ENCODE measurements at places on chromosomes 3 and 15.
A peak's percentile ranks its signal among the peaks of the same experiment; 100 is the strongest.

DNA sequence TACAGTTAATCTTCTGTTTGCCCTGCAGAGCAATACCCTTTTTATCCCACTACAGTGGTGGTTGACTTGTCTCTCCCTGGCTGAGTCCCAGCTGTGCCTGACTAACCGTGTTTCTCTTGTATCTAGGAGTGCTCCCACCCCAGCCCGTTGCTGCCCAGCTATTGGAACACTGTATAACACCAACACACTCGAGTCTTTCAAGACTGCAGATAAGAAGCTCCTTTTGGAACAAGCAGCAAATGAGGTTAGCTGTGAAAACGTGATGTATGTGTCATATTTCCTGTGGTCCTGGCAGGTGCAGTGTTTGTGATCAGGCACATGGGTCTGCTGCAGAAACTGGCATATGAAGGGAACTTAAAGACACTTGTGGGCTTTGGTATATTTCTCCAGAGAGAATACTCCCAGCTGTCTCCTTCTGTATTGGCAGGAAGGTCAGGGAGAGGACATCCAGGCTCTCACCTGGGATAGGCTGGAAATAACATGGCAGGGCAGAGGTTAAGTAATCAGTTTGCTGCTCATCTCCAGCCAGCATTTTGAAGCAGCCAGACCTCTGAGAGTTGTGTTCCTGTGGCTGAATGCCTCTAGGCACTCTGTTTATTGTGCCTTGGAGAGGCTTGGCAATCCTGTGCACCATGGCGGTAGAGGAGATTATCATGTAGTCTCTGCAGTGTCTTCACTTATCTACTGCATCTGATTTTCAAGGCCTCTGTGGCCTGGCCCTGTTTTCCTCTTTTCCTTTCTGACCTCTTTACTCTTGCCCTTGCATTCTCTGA, 34.8 kb downstream of the ATG7 start:
- peaks cover 65% of the 10 kb centered on the region for H3K36me3 ChIP-seq
- no peaks in the 10 kb centered on the region for H3K27me3 ChIP-seq
- H3K4me1 ChIP-seq: peaks cover 9% of the 10 kb centered on the region
- H3K27ac ChIP-seq: peak overlapping the region; percentile 13

DNA sequence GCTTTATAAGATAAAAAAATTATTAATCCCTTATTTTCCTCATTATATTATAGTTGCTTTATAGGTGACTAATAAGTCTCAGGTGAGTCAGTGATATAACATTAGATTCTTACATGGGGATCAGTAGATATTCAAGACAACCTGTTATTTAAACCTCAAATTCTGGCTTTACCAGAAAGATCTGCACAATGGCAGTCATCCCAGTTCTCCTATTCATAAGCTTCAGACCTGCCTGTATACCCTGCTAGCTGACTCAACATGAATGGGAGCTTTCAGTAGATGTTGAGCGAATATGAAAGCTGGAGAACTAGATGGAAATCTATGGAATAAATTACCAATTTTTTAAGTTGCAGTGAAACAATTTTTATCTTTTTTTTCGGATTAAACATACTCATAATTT, 20.5 kb upstream of the CCDC54 start:
- H3K4me1 ChIP-seq: no peaks in the 10 kb centered on the region
- no peak overlapping the region for H3K4me3 ChIP-seq
- no peak for DNase-seq

GRCh38 chr15:75091814-75092213, 68.4 kb downstream of the PPCDC start:
- H3K27me3 ChIP-seq: no peaks in the 10 kb centered on the region
- no peaks in the 10 kb centered on the region for H3K4me1 ChIP-seq
- DNase-seq: no peak
- no peak overlapping the region for H3K27ac ChIP-seq
- H3K36me3 ChIP-seq: no peaks in the 10 kb centered on the region

DNA sequence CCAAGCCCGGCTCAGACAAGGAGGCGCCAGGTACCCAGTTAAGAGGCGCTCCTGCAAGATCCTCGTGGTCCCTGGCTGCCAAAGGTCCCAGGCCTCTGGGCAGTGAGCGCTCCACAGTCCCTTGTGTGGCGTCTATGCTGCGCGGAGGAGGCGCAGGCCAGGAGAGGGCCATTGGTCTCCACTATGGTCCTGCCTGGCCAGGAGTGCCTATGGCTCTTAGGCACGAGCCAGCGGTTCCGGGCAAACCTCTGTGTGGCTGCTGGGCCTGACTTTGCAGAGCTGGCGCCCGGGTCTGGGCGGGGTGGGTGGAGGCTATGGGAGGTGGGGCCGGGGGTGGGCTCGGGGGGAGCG, 660 bp upstream of the ADAMTSL3 start:
- DNase-seq: no peak
- no peak overlapping the region for H3K4me3 ChIP-seq
- H3K4me1 ChIP-seq: no peaks in the 10 kb centered on the region
- H3K36me3 ChIP-seq: no peaks in the 10 kb centered on the region
- H3K27me3 ChIP-seq: peaks cover 16% of the 10 kb centered on the region

GRCh38 chr3:131975047-131975446, 59.8 kb downstream of the CPNE4 start:
- no peaks in the 10 kb centered on the region for H3K27me3 ChIP-seq
- no peaks in the 10 kb centered on the region for H3K36me3 ChIP-seq
- no peak overlapping the region for H3K27ac ChIP-seq
- H3K4me1 ChIP-seq: no peaks in the 10 kb centered on the region
- H3K4me3 ChIP-seq: no peak overlapping the region

DNA sequence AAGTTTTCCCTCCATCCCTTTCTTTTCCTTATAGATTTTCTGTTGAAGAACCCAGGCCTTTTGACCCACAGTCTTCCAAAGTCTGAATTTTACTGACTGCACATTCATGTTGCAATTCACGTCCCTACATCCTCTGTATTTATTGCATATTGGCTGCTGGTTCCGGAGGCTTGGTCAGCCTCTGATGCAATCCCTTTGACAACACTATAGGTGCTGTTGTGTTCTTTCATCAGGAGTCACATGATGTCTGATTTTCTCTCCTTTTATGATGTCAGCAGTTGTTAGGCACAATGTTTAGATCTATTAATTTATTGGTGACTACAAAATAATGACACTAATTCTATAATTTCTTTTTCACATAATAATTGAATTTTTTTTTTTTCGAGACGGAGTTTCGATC, 8.7 kb downstream of the CYP1A1 start:
- DNase-seq: no peak
- H3K4me3 ChIP-seq: no peak overlapping the region
- no peaks in the 10 kb centered on the region for H3K27me3 ChIP-seq
- no peaks in the 10 kb centered on the region for H3K36me3 ChIP-seq
- no peak overlapping the region for H3K27ac ChIP-seq
- no peaks in the 10 kb centered on the region for H3K4me1 ChIP-seq

DNA sequence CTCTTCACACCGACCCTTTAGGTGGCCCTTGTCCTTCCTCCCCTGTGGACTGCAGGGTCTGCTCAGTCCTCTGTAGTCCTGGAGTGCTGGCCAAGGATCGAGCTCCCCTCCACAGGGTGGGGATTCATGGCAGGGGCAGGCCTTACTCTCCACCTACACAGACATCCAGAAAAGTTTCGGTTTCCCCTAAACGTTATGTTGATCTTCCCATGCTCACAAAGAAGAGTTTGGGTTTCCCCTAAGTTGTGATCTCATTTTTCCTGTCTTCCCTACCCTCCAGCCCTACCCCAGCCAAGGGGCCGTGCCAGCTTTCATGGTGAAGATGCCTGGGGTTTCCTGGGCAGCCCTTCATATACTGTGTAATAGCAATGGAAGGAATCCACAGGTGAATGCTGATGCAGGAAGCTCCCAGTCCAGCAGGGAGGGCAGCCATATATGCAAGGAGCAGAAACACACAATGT, 10.3 kb downstream of the STOML1 start:
- no peak overlapping the region for H3K27ac ChIP-seq
- no peak overlapping the region for H3K4me3 ChIP-seq
- DNase-seq: no peak
- H3K36me3 ChIP-seq: peaks cover 4% of the 10 kb centered on the region

DNA sequence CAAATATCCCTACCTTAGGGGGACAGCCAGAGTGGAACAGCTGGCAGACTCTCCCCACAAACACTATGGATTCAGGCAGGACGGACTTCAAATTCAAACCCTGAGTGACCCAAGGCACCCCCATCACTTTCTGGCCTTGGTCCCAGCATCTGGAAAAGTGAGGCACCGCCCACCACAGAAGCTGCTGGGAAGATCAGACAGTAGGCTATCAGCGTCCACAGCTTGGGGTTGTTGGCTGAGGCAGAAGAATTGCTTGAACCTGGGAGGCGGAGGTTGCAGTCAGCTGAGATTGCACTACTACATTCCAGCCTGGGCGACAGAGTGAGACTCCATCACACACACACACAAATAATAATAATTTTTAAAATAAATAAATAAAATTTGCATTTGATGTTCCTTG, 8.5 kb downstream of the PFKFB4 start:
- DNase-seq: no peak
- H3K27me3 ChIP-seq: no peaks in the 10 kb centered on the region
- no peak overlapping the region for H3K27ac ChIP-seq
- H3K4me1 ChIP-seq: peaks cover 17% of the 10 kb centered on the region
- H3K4me3 ChIP-seq: no peak overlapping the region

GRCh38 chr15:78981532-78982313, 36.9 kb upstream of the CTSH start:
- no peak overlapping the region for H3K4me3 ChIP-seq
- H3K27me3 ChIP-seq: no peaks in the 10 kb centered on the region
- peaks cover 12% of the 10 kb centered on the region for H3K4me1 ChIP-seq
- DNase-seq: no peak
- no peak overlapping the region for H3K27ac ChIP-seq

GRCh38 chr3:187533797-187534196, 136.4 kb downstream of the SST start:
- DNase-seq: no peak
- no peak overlapping the region for H3K27ac ChIP-seq
- H3K36me3 ChIP-seq: no peaks in the 10 kb centered on the region
- peaks cover 3% of the 10 kb centered on the region for H3K27me3 ChIP-seq
- no peak overlapping the region for H3K4me3 ChIP-seq

- H3K27ac ChIP-seq: no peak overlapping the region
- no peak overlapping the region for H3K4me3 ChIP-seq
Measured at GRCh38 chr3:43810797-43811196, 120.1 kb downstream of the ABHD5 start.

- H3K4me1 ChIP-seq: no peaks in the 10 kb centered on the region
- H3K4me3 ChIP-seq: no peak overlapping the region
- H3K27me3 ChIP-seq: no peaks in the 10 kb centered on the region
- no peak for DNase-seq
- no peak overlapping the region for H3K27ac ChIP-seq
Measured at GRCh38 chr3:178669758-178670157, 133.5 kb downstream of the KCNMB2 start.

- DNase-seq: no peak
- no peak overlapping the region for H3K27ac ChIP-seq
- peaks cover 33% of the 10 kb centered on the region for H3K4me1 ChIP-seq
- H3K27me3 ChIP-seq: no peaks in the 10 kb centered on the region
- peaks cover 8% of the 10 kb centered on the region for H3K36me3 ChIP-seq
Measured at GRCh38 chr3:67650084-67650483, 4.3 kb downstream of the SUCLG2 start.

GRCh38 chr3:66492672-66493071, 8.2 kb downstream of the LRIG1 start:
- no peak for DNase-seq
- H3K27me3 ChIP-seq: no peaks in the 10 kb centered on the region
- H3K4me1 ChIP-seq: peaks cover 76% of the 10 kb centered on the region
- H3K27ac ChIP-seq: no peak overlapping the region

DNA sequence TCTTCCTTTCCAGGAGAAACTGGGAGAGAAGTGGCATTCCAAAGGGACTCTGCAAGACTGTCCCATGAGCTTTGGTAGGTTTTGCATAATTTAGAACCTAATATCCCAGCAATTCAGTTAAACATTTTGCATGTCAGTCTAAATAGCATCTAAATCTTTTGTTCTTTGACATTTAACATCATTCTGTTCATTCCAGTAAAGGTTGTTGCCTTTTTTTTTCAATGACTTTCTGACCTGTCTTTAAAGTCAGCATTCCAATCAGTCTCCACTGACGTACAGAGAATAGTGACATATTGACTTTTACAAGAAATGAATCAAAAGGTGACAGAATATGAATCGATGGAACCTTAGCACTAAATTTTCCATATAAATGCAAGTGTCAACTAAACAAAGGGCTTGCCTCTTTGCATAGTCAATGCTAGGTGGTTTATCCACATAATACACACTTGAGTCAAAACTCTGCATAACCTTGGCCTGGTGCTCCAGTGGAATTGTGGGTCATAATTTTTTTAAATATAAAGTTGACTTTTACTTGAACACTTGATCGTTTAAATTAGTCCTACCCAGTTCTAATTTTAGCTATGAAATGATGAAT, 370.1 kb downstream of the CNTN6 start:
- no peaks in the 10 kb centered on the region for H3K4me1 ChIP-seq
- no peak for DNase-seq

GRCh38 chr15:65100442-65100841, 14.6 kb downstream of the UBAP1L start:
- DNase-seq: no peak
- H3K4me1 ChIP-seq: no peaks in the 10 kb centered on the region
- H3K27ac ChIP-seq: no peak overlapping the region

Data from CD4-positive, alpha-beta T cell (primary cell).